ENCODE measurements at places on chromosomes 2 and 18.

DNA sequence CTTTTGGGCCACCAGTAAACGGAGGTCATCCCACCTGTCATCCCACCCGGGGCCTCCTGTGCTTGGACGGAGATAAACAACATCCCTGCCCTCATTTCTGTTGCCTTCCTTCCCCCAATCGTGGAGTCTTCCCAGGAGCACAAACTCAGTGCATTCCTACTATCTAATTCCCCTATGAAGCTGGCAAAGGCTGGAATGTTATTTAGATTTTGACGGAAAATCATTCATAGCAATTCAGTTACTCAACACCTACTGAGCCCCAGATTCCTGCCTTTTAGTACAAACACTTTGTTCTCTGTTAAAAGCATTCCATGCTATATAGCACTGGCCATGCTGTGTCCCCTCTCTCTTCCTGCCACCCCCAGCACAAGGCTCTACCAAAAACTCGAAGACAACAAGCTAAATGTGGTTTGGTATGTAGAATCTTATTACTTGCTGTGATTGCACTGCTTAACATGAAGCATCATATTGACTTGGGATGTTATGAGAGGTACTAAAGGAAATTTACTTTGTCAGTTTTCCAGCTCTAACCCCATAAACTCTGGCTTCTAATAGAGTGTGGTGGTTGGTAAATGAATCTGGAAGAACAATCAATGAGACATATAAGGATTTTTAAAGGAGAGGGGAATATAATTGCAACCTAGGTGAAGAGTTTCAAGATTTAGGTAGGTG is 32.3 kb upstream of the IMPA2 start:
- no peak for DNase-seq

- DNase-seq: no peak
Measured at GRCh38 chr2:158493458-158493857, 36.7 kb downstream of the PKP4 start.

DNA sequence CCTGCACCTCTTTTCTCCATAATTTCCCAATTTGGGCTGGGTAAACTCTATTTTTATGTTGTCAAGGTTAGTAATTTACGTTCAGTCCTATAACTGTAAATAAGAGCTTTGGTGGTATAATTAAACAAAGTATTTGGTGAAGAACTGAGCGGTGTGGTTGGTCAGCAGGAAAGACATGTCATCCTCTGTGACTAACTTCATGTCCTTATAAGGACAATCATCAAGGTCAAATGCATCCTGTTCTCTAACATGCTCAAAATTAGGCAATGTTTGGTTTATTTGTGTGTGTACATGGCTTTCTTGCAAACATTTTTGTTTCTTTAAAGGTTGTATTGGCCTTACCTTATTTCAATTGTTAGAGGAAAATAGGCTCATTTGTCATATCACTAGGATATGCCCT is 121.5 kb upstream of the NABP1 start:
- no peak for DNase-seq

DNA sequence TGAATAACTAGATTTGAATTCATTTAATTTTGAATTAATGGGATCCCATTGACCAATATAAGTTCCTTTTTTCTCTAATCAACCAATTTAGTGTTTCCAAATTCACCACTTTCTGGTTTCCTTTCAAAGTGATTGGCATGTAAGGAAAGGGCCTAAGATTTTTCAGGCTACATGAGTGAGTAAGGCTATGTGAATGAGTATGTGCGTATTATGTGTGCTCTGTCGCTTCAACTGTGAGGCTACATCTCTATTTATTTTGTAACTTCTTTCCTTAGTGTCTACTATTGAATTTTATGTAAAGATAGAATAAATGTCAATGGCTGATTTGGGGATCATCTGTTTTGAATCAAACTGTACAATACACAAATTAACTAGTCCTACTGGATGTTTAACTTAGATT is 110.6 kb downstream of the ABCA12 start:
- no peak for DNase-seq

GRCh38 chr18:39840856-39841481 is 2114.1 kb upstream of the PIK3C3 start:
- no peak for DNase-seq

DNA sequence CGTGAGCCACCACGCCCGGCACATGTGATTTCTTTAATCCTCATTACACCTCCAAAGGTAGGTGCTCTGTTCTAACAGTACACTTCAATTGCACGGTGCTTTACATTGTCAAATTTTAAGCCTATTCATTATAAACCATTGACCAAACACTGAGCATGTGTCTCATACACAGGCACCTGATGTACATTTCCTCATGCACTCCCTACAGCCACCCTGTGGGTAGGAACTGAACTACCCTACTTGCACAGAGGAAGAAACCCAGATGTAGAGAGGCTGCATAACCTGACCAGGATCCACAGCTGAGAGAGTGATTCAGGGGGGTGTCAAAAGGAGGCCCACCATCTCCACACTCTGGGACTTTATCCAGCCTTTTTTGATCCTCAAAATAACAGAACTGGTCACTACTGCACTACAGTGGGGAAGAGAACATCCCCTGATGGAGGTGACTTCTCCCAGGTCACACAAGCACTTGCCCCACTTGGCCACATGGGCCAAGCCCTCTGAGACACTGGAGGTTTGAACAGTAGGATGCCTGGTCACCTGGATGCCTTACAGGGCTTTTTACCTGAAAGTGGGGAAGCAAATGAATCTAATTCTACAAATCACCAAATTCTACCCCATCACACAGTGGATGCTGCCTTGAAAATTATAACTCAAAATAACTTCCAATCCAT is 6.9 kb upstream of the DPYSL5 start:
- no peak for DNase-seq

DNA sequence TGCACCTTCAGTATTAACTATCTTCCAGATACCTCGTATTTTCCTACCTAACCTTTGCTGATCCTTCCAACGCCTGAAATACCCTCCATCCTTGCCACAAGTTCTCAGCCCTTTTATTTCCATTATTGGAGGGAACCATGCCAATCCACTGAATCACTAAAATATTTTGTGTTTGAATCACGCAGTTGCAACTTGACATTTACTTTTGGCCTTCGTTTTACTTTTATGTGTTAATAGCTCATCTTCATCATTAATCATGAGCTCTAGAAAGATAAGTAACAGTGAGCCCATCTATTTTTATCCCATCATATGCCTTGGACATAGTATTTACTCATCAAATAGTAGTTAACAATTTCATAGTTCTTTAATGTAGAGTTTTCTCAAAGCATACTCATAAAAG is 463.2 kb downstream of the THSD7B start:
- no peak for DNase-seq
